CD4-positive, alpha-beta T cell treated with Interleukin-10 for 1 hour (primary cell): ENCODE measurements at places on chromosomes 1 and 21.

DNA sequence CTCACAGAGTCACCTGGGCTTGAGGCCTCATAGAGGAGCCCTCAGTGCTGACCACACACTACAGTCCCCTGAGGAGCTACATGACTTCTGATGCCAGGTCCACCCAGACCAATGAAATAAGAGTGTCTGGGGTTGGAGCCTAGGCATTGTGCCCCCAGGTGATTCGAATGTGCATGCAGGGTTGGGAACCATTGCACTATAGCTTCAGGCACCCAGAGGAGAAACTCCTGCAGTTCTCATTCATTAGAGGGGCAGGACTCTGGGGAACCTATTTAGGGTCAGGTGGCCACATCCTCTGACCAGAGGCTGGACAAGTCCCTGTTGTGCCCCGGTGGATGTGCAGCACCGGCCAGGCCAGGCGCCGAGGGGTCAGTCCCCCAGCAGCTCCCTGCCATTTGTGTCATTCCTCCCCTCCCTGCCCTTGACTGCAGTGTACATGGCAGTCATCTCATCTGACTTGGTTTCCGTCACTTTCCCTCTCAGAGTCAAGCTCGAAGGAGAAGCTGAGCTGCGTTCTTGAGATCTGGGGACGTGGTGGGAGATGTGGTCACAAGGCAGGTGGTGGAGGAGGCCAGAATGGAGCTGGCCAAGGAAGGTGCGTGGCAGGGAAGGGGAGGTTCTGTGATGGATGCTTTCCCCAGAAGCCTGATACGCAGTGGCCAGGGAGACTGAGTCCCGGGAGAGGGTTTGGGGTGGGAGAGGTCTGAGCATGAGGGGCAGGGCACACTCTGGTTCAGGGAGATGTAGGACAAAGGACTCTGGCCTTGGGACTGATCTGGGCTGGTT, 6.4 kb downstream of the CLDN19 start:
- DNase-seq = no peak

DNA sequence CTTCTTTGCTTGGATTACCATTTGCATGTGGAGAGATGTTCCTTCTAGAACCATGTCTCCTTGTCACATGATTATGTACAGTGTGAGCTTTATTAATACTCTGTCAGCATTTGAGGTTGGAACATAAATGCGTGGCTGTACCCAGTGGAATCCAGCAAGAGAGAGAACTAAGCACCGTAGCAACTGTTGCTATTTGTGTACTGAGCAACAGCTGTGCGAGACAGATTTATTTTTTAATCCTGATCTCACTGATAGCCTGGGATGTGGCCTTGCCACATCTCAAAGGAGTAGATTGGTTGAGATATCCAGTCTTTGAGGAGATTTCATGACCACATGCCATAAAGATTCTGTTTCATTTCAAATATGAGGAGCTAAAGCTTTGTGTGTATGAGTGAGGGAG, 43.4 kb downstream of the KIF1B start:
- DNase-seq = no peak

DNA sequence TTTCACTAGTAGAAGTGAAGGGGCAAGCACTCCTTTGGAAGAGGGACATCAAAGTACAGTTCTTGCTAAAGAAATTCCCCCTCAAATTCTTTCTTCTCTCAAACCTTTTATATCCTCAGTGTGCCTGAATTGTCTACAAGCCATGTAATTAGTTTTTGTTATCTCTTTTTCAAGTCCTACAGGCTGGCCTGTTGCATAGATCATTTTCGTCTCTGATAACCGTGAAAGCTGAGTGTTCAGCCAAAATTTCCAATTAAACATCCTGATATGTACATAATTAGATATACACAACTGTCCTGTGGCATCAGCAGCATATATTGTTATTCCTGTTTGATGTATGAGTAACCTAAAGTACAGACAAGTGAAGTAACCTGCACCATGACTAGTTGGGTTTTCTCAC, 375.5 kb upstream of the ST6GALNAC5 start:
- no peak for DNase-seq

GRCh38 chr1:28507247-28507645, 1.4 kb downstream of the RCC1 start:
- no peak for DNase-seq

GRCh38 chr1:22641906-22642636, 1.4 kb upstream of the C1QC start:
- DNase-seq = peak; percentile 65

GRCh38 chr1:53094533-53094919, 32.5 kb downstream of the PODN start:
- DNase-seq = no peak

- DNase-seq = no peak
Measured at GRCh38 chr1:104264521-104264920, 514.8 kb downstream of the AMY1C start.

DNA sequence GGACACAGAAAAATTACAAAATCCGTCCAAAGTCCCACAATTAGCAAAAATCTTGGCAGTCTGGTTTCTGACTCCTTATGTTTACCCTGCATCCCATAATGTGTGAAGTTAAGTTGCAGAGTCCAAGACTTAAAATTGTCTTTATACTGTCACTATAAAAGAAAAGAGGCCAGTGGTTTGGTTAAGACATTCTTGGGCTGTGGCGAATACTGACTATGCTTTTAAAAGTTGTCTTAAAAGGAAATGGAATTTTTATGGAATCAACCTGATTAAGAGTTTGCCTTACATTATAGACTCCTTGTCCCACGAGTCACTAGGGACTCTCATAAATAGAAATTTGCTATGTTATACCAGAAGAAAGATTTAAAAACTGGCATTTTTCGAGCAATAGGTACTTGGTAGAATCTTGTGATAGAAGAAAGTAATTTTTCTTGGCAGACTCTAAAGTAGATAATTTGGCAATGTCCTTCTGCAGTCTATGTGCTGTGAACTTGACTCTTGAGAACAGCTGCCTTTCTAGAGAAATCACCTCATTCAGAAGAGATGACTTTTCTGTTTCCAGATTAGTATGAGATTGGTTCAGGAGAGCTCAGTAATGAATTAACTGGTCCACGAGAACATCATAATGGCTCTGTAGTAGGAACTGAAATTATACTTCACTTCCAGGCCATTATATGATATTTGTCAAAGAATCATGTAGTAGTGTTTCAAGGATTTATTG, 31.8 kb downstream of the NTNG1 start:
- DNase-seq = no peak

GRCh38 chr1:34650090-34650489, 104.8 kb upstream of the GJB5 start:
- no peak for DNase-seq

DNA sequence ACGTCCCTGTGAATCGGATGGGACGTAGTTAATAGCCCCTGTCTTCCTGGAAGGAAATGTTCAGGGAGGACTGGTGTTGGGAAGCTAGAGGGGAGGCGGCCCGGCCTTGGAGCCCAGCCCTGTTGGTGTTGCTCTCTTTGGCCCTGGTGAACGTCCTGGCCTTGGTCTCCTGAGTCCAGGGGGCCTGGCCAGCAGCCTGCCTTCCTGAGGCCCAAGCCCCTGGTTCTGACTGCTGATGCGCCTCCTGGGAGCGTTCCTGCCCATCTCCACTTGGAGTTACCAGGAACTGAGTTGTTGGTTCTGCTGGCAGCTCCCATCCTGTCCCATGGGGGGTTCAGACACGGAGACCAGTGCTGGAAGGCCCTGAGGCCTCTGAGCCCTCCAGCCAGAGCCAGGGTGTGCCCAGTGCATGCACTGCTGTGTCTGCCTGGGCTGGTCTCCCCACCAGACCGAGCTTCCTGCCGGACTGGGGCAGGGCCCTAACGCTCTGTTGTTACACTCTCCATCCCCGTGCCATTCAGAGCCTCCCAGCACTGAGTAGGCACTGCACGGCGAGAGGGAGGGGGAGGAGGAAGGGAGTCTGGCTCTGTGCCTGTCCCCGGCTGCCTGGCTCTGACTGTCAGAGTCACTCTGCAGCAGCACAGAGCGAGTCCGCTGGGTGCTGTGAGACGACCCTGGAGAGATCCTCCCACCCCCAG, 382.5 kb upstream of the VAMP3 start:
- DNase-seq = no peak

DNA sequence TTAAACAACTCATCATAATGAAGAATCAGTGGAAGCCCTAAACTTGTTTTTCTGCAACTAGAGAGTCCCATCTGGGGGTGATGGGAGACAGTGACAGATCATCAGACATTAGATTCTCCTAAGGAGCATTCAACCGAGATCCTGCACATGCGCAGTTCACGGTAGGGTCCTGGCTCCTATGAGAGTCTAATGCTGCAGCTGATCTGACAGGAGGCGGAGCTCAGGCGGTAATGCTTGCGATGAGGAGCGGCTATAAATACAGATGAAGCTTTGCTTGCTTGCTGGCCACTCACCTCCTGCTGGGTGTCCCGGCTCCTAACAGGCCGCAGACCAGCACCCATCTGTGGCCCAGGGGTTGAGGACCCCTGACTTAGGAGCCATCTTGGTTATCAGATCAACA, 247.2 kb downstream of the FMN2 start:
- no peak for DNase-seq

DNA sequence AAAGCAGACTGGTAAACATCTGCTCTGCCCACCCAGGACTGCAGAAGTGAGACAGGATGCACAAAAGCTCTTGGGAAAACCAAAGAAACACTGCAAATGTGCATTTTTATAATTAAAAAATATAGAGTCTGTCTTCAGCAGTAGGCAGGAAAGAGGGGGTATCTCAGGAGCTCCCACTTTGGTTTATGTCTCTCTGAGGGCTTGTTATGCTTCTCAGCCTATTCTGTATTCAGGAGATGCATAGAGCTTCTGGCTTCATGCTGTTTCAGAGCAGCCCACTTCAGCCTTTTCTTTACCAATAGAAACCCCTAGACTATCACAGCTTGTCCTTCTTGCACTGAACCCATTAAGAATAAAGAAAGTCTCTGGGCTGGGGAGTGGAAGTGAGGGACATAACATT, 148.0 kb downstream of the ROR1 start:
- DNase-seq = no peak

GRCh38 chr1:34050709-34051485, 114.1 kb downstream of the CSMD2 start:
- DNase-seq = no peak

GRCh38 chr1:25018110-25018735, 88.1 kb upstream of the RUNX3 start:
- DNase-seq = no peak

DNA sequence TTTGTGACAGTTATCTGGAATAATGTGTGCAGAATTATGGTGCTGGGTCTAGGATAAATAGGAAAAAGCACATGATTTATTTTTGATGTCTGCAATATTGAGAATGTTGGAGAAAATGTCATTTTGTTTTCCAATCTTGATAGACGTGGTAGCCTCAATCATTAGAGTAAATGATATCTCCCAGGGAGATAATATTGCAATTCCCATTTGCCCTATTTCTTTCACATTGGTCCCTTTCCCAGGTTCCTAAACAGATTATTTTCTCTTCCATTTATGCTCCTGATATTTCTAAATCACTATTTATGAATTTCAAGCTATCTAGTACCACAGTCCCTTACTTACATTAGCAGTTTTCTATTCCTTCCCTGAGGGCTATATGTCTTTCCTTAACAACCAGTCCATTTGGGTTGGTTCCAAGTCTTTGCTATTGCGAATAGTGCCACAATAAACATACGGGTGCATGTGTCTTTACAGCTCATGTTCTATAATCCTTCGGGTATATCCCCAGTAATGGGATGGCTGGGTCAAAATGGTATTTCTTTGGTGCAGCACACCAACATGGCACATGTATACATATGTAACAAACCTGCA, 447.3 kb downstream of the PLA2G4A start:
- no peak for DNase-seq

GRCh38 chr21:28513428-28513827, 479.2 kb downstream of the LTN1 start:
- no peak for DNase-seq

- DNase-seq = no peak
Measured at GRCh38 chr1:231075020-231075419, 35.0 kb upstream of the FAM89A start.

GRCh38 chr1:173057984-173058383, 7.2 kb upstream of the TNFSF18 start:
- no peak for DNase-seq

GRCh38 chr1:225044258-225044657, 114.8 kb downstream of the DNAH14 start:
- no peak for DNase-seq

DNA sequence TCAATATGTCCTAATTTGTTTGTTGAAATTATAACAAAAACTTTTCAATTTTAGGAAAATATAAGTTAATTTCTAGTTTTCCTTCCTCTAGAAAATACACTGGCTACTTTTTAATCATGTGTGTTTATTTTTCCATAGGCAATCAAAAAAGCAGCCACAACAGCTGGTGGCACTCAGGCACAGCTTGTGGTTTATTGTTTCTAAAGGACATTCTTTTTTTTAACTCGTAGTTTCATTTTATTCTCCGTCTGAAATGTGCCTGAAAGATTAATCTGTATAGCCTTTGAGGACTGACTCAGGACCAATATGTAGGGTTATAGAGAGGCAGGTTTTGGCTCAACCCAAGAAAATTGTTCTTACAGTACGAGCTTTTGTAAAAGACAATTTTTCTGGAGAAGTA, 20.7 kb upstream of the STX12 start:
- no peak for DNase-seq

DNA sequence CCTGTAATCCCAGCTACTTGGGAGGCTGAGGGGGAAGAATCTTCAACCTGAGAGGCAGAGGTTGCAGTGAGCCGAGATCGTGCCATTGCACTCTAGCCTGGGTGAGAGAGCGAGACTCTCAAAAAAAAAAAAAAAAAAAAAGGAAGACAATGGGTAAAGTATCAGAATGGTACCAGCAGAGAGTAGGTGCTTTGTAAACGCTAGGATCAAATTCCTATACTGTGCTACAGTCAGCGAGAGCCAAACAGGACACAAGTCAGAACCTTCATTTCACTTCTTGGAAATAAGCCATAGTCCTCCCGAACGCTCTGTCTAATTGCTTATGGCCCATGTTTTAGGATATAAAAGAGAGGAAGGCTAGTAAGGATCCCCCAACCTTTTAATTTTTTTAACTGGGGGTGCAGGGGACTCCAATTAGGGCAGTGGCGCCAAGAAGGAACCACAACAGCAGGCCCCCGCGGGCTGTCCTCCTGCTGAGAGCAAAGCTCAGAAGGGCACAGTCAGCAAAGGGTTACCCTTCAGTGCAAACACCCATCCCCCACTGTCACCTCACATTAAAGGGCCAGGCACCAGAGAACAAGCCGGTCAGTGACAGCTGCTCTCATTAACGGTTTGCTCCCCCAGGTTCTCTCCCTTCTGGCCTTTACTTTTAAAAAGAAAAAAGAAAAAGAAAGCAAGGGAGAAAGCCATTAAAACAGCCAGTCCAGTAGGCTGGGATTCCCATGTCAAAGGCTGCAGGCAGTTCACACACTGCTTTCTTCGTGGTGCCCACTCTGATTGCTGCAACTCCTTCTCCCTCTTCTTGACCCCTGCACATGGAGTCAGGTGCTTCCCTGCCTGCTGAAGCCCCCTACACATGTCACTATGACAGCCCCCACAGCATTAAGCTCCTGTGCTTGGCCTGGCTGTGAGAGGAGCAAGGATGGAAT, 69.4 kb downstream of the PLPP3 start:
- DNase-seq = no peak

- no peak for DNase-seq
Measured at GRCh38 chr1:45862008-45862407, 58.6 kb downstream of the MAST2 start.
